Gastrocnemius medialis (tissue), 4 donors: ENCODE measurements at places on chromosomes 1 and 21. TPM values are rescaled to one million over a fixed set of nuclear protein-coding genes. Genes with fewer than 3 reads are reported as not detected.

The PTPN7 gene
- total RNA-seq, result 0.75 TPM

- H3K27me3 ChIP-seq, result no peaks in the 10 kb centered on the region
- no peaks in the 10 kb centered on the region for H3K36me3 ChIP-seq
- no peak for DNase-seq
- H3K4me3 ChIP-seq, result no peak overlapping the region
- peak overlapping the region; percentile 69 for H3K27ac ChIP-seq
- peaks cover 26% of the 10 kb centered on the region for H3K4me1 ChIP-seq
Measured at GRCh38 chr1:41738475-41738874, 180.2 kb downstream of the HIVEP3 start.

DNA sequence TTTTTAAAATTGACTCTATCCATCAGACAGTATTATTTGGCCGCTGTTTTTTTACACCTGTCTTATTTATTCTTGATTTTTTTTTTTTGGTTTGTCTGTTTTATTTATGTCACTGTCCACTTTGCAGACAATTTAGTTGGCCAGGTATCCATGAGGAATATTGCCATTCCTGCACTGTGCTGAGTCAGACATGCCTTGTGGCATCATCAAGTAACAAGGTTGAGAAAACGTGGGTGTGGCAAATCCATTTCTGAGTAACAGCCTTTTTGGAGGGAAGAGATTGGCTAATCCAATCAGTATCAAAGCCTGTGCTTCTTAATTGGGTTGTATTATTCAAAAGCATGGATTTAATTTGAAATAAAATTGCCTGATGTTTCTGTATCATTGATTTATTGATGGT lies 463.1 kb downstream of the USP25 start:
- no peaks in the 10 kb centered on the region for H3K36me3 ChIP-seq
- peaks cover 10% of the 10 kb centered on the region for H3K4me1 ChIP-seq
- H3K27ac ChIP-seq, result peak overlapping the region; percentile 18

DNA sequence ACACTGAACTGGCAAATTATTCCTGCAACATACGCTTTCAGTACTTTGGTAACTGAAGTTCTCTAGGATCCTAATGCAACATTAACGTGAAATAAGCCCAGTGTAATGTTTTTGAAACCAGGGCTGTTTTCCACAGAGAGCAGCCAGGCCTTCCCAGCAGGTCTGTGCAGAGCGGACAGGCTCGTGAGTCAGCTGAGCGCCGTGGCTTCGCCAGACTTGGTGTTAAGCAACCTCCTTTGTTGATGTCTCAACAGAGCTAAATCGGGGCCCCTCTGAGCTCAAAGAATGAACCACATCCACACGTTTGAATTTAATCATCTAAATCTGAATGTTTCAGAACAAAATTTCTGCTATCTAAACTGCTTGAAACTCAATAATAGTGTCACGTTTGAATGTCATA lies 181.8 kb upstream of the FMN2 start:
- H3K36me3 ChIP-seq, result no peaks in the 10 kb centered on the region
- H3K4me3 ChIP-seq, result no peak overlapping the region
- peak; percentile 53 for DNase-seq
- no peaks in the 10 kb centered on the region for H3K4me1 ChIP-seq

DNA sequence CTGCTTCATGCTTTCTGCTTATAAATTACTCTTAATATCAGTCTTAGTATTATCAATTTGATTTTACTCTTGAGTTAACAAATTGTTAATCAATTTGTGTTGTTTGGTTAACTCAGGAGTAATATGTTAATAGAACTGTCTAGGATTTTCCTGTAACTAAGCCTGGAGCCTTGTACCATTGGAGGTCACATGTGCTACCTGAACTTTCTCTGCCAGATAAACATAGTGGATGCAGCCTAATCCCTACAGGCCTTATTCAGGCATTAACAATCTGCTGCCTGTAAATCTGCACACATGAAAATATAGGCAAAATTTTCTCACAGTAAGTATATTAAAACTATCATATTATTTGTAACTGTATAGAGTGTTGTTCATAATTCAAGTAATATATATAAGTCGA lies 47.1 kb upstream of the TMPRSS2 start:
- H3K36me3 ChIP-seq, result no peaks in the 10 kb centered on the region
- H3K4me3 ChIP-seq, result no peak overlapping the region
- H3K27ac ChIP-seq, result no peak overlapping the region
- no peaks in the 10 kb centered on the region for H3K27me3 ChIP-seq
- DNase-seq, result no peak

DNA sequence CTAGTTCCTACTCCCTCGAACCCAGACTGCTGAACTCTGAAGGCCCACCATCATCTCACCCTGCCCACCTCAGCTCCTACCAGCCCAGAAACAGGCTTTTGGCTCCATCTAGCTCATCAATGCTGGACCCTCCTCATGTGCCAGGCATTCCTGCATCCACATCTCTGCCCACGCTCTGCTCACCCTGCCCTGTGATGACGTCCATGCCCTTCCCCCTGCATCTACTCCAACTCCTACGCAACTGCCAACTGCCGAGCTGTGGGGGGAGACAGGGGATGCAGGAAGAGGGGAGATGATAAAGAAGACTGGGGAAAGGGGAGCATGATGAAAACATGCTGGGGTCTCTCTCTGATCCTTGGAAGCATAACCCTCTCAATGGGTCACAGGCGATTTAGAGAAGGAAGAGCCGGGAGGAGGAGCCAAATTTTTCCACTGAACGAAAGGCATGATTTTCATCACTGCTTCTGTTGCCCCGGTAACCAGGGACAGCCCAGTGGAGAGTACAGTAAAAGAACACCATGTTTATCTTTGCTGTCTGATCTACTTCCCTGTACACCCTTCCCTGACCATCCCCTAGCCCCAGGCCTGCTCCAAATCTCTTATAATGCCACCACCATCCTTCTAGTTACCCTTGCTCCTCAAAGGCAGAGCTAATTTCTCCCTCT lies 44.3 kb downstream of the CD34 start:
- peak overlapping the region; percentile 90 for H3K27ac ChIP-seq
- H3K36me3 ChIP-seq, result no peaks in the 10 kb centered on the region
- H3K27me3 ChIP-seq, result no peaks in the 10 kb centered on the region

DNA sequence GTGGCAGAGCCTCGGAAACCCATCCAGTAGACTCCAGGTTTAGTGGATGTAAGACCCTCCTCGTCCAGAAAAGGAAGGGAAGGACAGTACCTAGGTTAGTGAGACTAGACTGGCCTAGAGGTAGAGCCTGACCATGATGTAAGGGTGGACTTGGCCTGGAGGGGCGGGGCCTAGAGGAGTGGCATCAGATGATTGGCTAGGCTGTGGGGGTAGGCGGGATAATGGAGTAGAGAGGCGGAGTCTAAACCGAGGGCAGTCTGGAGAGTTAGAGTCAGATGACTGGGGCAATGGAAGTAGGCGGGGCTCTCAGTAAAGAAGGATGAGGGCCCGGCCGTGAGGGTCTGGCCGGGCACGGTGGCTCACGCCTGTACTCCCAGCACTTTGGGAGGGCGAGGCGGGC lies 70.1 kb downstream of the EPHB2 start:
- H3K4me3 ChIP-seq, result no peak overlapping the region
- H3K36me3 ChIP-seq, result no peaks in the 10 kb centered on the region
- peaks cover 8% of the 10 kb centered on the region for H3K4me1 ChIP-seq
- H3K27ac ChIP-seq, result no peak overlapping the region

DNA sequence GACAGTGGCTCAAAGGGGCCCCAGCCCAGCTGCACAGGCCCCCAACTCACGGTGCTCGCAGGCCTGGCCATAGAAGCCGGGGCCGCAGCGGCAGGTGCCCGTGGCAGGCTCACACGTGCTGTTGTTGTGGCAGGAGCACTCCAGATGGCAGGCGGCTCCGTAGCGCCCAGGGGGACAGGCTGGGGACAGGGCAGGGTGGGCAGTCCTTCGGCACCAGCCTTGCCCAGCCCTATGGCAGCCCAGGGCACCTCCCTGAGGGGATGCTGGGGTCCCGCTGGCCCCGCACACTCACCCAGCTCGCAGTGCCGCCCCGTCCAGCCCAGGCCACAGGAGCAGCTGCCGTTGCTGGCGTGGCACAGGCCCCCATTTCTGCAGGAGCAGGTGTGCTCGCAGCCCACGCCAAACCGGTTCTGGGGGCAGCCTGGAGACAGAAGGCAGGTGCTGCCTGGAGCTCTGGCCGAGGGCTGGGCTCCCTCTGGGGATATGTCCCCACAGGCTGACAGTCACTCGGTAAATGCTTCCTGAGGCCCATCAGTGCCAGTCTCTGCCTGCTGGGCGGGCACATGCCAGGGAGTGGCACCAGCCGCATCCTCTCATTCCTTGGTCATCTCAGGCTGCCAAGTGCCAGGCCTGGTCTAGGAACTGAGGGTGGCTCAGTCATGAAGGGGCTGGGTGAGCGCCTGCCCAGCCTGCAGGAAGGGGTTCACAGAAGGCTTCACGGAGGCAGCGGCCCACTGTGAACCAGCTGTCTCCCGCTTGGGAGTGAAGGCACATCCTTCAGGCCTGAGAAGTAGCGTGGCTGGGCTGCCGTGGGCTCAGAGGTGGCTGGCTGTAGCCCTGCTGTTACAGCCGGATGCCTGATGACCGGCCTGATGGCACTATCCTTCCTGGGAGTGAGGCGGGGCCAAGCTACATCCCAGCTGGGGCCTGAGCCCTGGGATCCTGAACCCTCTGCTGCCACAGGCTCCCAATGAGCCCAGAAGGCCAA lies 40.1 kb downstream of the ARHGEF16 start:
- H3K4me3 ChIP-seq, result no peak overlapping the region
- H3K4me1 ChIP-seq, result peaks cover 2% of the 10 kb centered on the region
- no peak for DNase-seq
- no peaks in the 10 kb centered on the region for H3K36me3 ChIP-seq
